GM06990 (cell line): ENCODE measurements at places on chromosomes 2 and 18.

DNA sequence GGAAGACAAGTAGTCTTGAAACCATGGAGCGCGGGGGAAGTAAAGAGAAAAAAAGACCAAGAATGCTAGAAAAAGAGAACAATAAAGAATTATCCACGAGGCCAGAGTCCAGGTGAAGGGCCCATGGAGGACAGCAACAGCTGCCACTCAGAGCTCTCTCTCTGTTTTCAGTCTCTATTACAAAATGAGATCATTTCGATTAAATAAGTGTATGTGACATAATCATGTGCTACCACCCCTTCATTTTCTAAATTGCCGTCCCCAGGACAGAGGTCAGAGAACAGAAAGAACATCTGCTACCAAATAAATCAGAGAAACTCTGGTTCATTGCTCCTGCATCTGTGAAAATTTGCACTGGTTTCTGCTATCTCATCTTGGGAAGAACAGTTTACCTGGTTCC, 838.7 kb downstream of the RNF144A start:
- DNase-seq: no peak

- no peak for DNase-seq
Measured at GRCh38 chr2:111037128-111037527, 83.6 kb upstream of the BCL2L11 start.

DNA sequence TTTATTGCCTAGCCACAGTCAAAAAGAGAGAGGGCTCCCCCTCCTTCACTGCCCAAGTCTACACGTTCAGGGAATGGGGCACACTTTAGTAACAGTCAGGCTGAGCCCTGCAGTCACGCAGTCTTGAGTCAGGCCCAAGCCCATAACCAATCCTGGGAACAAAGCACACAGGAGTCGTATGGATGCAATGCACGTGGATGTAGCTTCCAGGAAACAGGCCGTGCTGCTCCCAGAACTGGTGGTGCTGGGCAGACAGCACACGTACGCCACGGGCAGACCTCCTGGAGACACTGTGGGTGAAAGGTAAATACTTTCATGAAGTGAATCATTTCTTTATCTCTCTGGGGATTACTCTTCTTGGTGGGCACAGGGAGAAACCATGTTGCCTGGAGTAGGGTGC, 30.0 kb upstream of the MBP start:
- DNase-seq: no peak

DNA sequence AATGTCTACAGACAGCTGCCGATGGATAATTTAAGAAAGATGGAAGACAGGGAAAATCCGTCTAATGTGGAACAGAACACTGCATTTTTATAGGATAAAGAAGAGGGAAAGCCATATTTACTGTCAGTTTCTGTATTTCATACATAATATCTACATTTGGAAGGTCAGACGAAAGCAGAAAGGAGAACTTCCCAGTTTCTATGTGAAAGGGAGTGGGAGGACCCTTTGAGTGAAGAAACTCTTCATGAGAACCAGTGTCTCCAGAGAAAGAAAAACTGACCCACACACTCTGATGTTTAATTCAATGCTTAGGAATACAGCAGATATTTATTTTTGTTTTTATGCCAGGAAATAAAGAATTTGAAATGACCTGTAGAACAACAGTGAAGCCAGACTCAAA, 127.2 kb downstream of the CALCRL start:
- DNase-seq: no peak

GRCh38 chr2:192208848-192209247, 14.1 kb upstream of the TMEFF2 start:
- DNase-seq: no peak

DNA sequence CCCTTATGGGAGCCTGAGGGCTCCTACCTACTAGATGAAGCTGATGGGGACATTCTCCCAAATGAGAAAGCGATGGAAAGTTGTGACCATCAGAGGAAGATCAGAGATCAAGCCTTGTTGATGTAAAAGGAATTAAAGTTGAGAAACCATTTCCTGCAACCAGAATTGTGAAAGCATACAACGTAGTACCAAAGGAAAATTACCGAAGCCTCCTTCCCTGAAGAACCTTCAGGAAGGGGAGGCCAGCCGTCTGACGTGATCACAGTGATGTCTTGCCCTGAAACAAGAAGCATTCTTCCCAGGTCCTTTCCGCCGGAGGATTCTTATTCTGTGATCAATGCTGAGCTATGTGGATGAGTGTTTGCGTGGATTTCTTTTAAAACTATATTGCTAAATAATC, 211.6 kb upstream of the TNP1 start:
- no peak for DNase-seq

DNA sequence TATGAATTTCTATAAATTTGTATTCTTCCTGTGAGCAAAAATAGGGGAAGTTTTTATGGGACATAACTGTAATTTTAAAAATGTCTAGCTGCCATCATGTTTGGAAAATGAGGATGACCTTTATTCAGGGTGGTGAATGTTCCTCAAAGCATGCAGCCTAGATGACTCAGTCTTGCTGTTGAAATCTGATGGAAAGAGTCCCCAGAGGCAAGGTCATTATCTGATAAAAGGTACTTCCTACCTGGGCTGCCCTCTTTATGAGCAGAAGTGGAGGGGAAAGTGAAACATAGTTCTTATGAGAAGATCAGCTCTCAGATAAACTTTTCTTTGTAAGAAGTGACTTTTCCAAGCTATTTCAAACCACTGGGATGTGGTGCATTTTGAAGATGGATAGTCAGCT, 1144.7 kb upstream of the PIK3C3 start:
- no peak for DNase-seq

- no peak for DNase-seq
Measured at GRCh38 chr2:207787800-207788199, 18.1 kb upstream of the FZD5 start.

DNA sequence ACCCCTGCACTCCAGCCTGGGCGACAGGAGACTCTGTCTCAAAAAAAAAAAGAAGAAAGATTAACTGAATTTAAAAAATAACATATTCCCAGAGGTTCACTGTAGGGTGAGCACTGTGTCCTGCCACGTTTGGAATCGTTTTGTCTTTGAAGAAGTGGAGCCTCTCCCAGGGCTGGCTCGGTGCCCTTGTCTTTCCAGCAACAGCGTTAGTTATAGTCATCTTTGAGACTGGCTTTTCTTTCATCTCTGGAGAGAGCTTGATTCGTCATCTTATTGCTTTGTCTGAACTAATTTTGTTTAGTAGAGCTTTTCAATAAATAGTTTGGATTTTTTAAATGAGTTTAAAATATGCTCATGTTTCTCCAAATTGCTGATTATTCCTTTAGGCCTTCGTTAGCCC, 50.5 kb downstream of the IMPA2 start:
- no peak for DNase-seq
